ENCODE measurements at places on chromosomes 7 and 10.

DNA sequence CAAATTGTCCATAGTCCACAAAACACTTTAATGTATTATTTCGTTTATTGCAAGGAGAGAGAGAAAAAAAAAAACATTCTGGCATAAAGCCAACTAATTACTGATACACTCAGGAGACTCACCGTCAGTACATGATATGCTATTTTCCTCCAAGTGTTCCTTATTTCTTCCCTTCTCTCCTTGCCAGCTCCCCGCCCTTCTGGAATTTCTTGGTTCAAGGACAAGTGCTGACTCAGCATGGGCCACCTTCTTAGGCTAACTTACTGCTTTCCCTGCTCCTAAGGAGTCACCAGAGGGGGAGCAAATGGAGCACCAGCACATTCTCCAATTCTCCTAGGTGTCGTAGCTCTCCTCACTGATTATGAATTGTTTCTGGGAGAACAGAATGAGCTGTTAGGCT is 133.8 kb upstream of the HDAC9 start:
- DNase-seq = no peak

DNA sequence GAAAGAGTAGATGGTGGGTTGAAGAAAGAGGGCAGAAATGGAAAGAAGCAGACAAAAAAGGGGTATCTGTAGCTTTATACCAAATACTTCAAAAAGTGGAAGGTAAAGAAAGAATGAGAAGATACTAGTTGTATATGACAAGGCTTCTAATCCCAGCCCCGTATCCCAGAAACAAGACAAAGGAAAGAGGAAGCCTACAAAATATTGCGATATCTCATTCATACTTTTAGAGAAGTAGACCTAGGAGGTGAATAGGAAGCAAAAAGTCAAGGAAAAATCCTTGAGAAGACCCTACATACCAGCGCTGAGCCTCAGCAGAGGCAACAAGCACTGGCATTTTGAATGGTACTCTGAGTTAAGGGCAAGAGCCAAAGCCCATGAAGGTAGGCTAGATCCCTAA is 26.6 kb downstream of the PHTF2 start:
- DNase-seq = no peak

GRCh38 chr7:66281678-66282590 is 76.8 kb downstream of the TPST1 start:
- no peak for DNase-seq

DNA sequence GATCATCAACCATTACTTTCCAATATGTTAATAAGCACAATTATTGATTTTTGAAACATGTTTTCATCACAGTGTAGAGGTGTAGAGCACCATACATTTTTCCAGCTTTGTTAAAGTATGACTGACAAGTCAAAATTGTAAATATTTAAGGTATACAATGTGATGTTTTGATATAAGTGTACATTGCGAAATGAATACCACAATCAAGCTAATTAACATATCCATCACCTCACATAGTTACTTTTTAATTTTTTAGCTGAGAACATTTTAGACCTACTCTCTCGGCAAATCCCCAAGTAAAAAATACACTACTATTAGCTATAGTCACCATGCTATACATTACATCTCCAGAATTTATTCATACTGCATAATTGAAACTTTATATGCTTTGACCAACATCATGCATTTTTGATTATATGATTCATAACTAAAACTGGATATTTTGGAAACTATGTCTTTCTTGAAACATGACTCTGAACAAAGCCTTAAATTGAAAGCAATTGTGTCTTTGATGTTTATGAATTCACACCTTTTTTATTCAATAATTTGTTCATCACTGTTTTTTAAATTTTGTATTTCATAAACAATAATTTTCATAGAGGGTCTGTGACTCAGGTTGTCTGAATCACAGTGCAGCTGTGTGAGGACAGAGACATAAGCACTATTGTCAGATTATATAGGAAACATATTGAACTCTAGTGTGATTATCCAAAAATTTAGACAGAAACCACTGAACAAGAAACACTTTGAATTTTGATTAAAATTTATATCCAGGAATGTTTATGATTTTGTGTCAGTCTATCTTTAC is 486.1 kb downstream of the SEMA3D start:
- no peak for DNase-seq

GRCh38 chr7:132381742-132382472 is 194.4 kb downstream of the PLXNA4 start:
- DNase-seq = no peak

DNA sequence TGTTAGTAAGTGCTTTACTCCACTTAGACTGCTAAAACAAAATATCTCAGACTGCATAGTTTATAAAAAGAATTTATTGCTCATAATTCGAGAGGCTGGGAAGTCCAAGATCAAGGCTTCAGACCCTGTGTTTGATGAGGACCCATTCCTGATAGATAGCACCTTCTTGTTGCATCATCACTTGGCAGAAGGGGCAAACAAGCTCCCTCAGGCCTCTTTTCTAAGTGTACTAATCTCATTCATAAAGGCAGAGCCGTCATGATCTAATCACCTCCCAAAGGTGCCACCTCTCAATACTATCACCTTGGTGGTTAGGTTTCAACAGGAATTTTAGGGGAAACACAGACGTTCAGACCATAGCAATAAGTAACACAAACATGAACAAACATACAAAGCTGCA is 55.4 kb downstream of the CRPPA start:
- DNase-seq = no peak

- no peak for DNase-seq
Observed at GRCh38 chr10:114388275-114388674, 16.0 kb downstream of the AFAP1L2 start.

DNA sequence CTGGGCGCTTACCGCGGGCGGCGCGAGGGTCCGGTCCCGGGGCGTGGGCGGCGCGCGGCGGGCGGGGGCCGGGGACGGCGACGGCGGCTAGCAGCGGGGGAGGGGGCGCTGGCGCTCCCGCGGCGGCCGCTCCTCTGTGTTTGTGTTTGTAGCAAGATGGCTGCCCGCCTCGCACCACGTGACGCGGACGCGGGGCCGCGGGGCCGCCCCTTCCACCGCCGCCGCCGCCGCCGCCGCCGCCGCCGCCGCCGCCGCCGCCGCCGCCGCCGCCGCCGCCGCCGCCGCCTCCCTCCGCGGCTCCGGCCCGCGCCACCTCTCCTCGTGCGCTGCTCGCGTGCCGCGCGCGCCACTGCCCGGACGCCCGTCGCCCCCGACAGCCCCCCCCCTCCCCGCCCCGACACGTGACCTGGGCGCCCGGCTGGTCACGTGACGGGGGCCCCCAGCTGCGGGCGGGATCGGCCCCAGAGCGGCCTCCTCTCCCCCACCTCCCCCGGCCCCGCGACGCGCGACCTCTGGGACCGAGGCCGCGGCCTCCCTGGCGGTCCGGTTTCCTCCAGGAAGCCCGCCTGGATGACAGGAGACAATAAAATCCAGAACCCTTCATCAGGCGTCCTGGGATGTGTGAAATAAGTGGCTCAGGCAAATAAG is at the start of gene GIGYF1:
GIGYF1 (minus strand) TSS at position 153 of the 648 bp plus-strand sequence. CDS start 6,012 bp downstream, outside the sequence.
- no peak for DNase-seq

DNA sequence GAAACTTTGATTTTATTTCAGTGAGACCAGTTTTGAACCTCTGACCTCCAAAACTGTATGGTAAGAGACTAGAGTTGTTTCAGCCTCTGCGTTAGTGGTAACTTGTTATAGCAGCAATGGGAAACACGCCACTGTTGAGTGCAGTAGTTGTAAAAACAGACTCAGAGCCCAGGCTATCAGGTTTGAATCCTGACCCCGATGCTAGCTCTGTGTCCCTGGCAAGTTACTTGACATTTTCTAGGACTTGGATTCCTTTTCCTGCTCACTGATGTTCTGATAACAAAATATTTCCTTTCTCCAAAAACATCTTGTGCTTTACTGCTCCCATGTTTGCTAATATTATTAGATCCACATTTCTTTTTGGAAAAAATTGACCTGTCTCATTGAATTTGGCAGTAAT is 131.0 kb downstream of the PLXDC2 start:
- no peak for DNase-seq

GRCh38 chr10:58017719-58018367 is 249.9 kb downstream of the IPMK start:
- no peak for DNase-seq

DNA sequence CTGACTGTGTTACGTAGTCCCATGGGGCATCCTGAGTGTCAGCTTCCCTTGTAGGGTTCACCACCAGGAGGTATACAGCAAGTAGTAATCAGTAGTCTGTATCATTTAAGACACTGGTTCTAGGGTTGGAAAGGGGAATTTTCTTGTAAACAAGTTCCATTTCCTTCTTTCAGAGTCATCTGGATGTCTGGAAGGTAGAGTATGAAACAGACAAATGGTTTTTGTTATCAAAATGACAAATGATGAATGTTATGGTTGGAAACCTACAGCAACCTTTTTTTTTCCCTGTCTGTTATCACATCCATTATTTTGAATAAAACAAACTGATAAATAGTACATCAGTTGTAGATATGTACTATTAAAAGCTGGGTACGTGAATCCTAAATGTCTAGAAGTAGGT is 19.1 kb downstream of the SEMA3A start:
- DNase-seq = no peak

DNA sequence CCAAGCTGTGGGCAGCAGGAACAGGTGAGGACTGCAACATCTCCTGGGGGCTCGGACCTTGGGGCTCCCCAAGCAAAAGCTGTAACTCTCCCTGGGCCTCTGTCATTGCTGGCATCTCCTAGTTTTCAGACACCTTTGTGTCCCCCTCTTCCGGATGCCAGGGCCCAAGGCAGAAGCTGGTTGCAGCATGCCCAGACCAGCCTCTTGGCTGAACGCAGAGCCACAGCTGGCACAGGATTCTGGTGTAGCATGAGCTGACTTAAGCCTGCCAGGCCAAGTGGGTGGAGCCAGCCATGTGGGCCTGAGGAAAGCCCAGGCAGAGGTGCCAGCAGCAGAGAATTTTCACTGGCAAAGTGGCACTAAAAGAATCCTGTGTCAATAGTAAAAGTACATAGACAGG is 43.5 kb downstream of the ZWINT start:
- no peak for DNase-seq

- DNase-seq = no peak
Observed at GRCh38 chr7:47392241-47392759, 189.6 kb downstream of the TNS3 start.

GRCh38 chr7:149070372-149071125 is 20.0 kb downstream of the ZNF786 start:
- DNase-seq = no peak

DNA sequence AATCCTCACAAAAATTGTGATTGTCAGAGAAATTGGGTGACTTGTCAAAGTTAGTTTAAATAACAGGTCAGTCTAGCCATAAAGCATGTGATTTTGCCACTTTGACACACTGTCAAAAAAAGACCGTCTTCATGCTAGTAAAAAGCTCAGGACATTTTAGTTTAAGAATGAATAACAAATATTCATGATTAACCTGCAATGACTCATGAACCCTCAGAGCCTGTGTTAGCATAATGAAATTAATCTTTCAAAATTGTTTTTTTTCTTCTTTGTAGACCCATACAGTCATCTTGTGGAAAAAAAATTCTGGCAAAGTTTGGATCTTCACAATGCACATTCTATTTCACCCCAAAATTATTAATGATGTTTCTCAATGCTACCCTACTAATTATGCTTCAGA is 255.2 kb upstream of the POT1 start:
- DNase-seq = no peak

GRCh38 chr10:104641187-104641936 is at the start of gene SORCS3:
Gene SORCS3 (plus strand): TSS chr10:104641290.
- DNase-seq = no peak

GRCh38 chr7:133295484-133295883 is 42.6 kb downstream of the EXOC4 start:
- no peak for DNase-seq

- DNase-seq = no peak
Observed at GRCh38 chr10:8187171-8187666, 132.7 kb downstream of the GATA3 start.

DNA sequence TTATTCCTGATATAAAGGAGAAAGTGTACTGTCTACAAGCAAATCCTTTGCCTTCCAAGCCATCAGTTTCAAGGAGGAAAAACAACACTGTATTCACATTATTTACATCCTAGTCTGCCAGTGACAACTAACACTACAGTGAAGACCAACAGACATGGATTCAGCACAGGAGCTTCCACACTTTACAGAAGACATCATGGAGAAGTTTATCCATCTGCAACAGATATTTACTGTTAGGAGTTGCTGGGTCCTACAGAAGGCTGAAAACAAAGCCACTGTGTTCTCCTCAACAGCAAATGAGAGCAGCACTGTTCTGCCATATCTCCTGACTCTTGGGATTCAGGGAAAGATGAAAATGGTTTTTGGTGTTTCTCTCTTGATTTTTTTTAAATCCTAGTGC is 31.9 kb downstream of the NAPEPLD start:
- DNase-seq = no peak

GRCh38 chr10:21174715-21175495 is 277.8 kb upstream of the NEBL start:
- DNase-seq = no peak

DNA sequence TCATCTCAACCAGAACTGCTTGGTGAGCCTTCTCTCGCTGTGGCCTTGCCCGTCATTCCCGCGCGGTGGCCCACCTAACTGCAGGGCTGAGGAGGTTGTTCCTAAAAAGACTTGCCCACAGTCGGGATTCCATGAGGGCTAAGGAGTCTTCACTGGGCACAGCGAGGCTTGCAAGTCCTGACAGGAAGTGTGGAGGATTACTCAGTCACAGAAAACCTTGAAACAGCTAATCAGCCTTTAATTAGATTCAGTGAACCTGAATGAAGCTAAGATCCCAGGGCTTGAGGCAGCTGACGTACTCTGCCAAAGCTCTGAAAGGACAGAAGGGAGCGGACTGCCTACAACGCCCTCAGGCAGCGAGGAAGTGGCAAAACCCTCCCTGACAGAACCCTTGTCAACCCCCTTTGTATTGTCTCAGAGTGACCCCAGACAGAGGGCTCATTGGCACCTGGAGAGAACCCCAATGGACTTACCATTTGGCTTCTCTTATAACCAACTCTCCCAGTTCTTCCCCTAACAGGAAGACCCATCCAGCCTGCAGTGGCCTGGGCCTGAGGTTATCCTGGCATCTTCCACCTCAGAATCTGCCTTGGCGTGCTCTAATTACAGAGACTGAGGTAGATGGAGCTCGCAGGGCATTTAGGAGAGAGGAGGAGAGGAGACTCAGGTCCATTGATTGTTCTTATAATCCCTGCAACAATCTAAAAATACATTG is 2.5 kb upstream of the LAMB4 start:
- DNase-seq = no peak

DNA sequence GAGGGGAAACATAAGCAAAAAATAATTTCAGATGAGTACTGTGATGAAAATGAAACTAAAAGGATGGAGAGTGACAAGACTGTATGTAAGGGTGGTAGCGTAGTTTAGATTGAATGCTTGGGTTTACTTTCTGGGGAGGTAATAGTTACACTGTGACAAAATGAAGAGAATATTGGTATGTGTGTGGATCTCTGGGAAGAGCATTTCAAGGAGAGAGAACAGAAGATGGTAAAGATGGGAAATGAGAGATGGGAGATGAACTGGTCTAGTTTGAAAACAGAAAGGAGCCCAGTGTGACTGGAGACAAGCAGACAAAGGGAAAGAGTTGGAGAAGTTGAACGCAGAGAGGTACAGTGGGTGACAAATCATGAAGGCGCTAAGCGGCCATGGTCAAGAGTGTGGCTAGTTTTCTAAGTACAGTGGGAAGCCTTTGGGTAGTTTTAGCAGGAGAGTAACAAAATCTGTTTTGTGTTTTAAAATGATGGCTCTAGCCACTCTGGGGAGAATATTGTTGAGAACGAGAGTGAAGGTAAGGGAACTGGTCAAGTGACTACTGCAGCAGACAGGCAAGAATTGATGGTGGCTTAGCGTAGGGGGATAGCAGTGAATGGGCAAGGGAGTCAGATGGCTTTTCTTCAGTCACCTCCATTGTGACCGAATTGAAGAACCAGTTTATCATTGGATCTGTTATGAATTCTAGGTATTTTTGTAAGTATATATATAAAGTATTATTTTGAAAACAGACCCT is 22.6 kb downstream of the PALS2 start:
- DNase-seq = no peak

Data from cortex of kidney (tissue), 1 donor.